ENCODE measurements at places on chromosomes 2 and 18. TPM values are rescaled to one million over a fixed set of nuclear protein-coding genes. Genes with fewer than 3 reads are reported as not detected.

The TMEM178A gene
- not detected for total RNA-seq

GRCh38 chr18:1383465-1383864 is 478.8 kb downstream of the ADCYAP1 start:
- DNase-seq = no peak

- peak; percentile 62 for DNase-seq
Measured at GRCh38 chr2:112712903-112713584, 7.8 kb upstream of the NT5DC4 start.

DNA sequence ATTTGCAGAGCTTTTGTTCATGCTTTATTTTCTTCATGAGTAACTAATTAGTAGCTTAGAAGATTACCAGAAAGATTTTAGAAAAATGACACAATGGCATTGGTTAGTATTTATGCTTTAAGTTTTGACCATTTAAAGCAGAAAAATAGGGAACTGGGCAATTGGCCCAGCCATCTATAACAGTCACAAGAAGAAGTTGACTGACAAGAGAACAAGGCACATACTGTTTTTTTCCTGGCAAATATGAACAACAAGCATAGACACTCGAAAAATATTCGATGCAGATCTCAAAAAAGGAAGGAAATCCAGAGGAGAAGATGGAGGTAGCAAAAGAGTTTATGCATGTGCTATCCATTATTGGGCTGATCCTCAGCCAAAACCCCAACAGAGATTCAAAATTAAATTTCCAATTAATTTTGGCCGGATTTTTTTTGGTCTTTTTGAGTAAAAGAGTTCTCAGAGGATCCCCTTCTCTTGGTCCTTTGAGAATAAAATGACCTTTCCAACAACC is 200.8 kb upstream of the SLC35G4 start:
- no peak for DNase-seq

- DNase-seq = no peak
Measured at GRCh38 chr2:25790074-25790790, 88.1 kb downstream of the ASXL2 start.
